ENCODE measurements at places on chromosomes 16 and 17.

- DNase-seq: no peak
Observed at GRCh38 chr16:80151722-80152111, 389.1 kb upstream of the DYNLRB2 start.

DNA sequence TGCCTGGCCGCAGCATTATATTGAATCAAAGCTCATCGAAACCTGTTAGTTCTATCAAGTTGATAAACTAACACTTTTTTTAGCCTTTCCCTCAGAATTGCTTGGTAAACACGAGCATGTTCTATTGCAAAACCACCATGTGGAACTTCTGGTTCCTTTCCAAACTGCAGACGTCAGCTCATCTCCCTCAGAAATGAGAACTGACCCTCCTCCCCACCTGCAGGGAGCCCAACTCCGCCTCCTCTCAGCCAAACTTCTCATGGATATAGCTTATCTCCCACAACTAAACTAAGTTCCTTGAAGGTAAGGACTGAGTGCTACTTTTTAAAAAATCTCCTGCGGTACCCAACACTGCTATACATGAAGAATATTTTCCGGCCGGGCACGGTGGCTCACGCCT is 6.7 kb downstream of the SHMT1 start:
- peak; percentile 20 for DNase-seq

GRCh38 chr17:21214777-21215541 is 998 bp upstream of the TMEM11 start:
- peak; percentile 52 for DNase-seq

- peak; percentile 52 for DNase-seq
Observed at GRCh38 chr16:54027558-54027957, 259.0 kb downstream of the IRX3 start.

- DNase-seq: no peak
Observed at GRCh38 chr16:56349086-56349415, 76.3 kb downstream of the AMFR start.

GRCh38 chr17:42283241-42284023 is 4.9 kb upstream of the STAT5A start:
- no peak for DNase-seq

GRCh38 chr17:67469208-67469980 is 92.3 kb downstream of the PITPNC1 start:
- peak; percentile 66 for DNase-seq

GRCh38 chr16:61792194-61792909 is 243.9 kb downstream of the CDH8 start:
- peak; percentile 92 for DNase-seq

GRCh38 chr17:9771465-9771864 is 19.9 kb downstream of the DHRS7C start:
- no peak for DNase-seq

GRCh38 chr17:83081684-83082201 is 2.3 kb downstream of the METRNL start:
- DNase-seq: no peak

- DNase-seq: peak; percentile 90
Observed at GRCh38 chr17:7308625-7309433, 1.4 kb downstream of the EIF5A start.

DNA sequence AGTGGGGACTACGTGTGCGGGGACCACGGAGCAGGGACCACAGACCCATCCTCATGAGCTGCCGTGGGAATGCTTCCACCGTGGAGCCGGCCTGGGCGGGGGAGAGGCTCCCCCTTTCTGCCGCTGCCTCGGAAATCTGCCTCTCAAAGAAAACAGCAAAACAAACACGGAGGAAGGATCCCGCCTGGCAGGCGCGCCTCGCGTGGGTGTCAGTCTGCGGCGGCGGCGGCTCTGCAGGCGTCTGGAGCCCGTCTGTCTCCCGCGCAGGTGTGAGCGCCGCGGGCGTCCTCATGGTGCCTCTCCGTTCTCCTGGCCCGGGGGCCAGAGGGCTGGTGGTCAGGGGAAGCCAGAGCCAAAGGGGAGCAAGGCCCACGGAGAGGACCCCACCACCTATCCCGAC is 27.5 kb downstream of the GSE1 start:
- no peak for DNase-seq

DNA sequence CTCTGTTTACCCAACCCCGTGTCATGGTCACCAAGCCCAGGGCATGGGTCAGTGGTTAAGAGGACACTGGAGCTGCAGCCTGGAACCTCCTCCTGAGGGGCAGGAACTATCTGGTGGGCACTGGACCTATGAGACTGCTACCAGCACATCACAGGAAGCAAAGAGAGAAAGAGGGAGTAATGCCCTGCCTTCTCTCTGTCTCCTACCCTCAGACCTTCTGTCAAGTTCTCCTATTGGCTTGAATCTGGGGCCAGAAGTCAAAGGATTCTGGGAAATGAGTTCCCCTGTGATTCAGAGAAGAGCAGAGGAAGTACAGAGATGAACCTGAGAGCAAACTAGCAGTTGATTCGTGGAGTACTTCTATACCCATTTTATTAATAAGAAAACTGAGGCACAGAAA is 123.0 kb upstream of the GNAO1 start:
- no peak for DNase-seq

DNA sequence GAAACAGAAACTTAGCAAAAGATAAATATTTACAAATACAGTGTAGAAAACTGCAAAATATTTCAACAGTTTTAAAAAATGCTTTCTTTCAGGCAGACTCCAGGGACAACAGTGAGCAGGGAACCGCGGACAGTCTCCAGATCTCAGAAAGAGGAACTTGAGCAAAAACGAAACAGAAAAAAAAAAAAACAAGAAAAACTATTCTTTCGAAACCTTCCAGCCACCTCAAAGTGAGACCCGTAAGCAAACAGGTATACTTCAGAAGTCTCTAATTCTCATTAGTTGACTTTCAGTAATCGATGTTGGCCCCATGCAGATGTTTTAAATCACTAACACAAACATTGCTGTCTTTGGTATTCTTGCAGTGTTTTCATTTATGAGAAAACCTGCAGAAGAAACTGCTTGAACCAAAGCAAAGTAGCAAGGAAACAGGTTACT is 15.7 kb upstream of the CCL1 start:
- DNase-seq: no peak

DNA sequence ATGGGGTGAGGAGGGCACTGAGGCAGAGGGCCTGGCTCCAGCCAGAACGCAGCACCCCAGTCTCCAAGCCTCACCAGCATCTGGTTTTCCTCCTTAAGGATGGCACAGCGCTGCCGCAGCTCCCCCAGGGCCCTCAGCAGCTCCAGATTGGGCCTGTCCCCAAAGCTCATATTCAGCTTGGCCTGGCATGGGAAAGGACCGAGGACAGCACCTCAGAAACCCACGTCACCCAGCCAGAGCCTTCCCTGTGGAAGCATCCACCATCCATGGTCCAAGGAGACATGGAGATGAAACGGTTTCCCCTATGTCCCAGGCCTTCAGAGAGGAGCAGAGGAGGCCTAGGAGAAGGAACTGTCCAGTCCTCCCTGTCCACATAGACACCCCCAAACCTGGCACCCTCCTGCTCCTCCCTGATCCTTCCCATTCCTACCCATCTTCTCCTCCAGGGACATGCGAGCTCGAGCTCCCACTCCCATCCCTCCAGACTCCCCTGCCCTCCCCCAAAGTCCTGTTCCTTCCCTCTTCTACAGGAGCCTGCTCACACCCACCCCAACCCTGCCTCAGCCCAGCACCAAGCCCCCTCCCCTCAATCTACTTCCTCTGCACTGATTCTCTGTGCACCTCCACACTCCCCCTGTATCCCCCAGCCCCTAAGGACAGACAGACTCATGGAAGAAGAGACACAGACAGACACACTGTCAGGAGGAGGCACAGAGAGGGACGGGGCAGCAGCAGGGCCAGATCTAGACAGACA is 1.8 kb downstream of the TSPOAP1 start:
- no peak for DNase-seq

DNA sequence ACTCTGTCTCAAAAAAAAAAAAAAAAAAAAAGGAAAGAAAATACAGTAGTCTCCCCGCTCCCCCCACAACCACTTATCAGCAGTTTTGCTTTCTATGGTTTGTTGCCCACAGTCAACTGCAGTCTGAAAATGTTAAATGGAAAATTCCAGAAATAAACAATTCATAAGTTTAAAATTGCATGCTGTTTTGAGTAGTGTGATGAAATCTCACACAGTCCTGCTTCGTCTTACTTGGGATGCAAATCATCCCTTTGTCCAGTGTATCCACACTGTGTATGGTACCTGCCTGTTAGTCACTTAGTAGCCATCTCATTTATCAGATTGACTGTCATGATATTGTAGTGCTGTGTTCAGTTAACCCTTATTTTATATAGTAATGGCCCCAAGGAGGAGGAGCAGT is 41.5 kb downstream of the NF1 start:
- no peak for DNase-seq

DNA sequence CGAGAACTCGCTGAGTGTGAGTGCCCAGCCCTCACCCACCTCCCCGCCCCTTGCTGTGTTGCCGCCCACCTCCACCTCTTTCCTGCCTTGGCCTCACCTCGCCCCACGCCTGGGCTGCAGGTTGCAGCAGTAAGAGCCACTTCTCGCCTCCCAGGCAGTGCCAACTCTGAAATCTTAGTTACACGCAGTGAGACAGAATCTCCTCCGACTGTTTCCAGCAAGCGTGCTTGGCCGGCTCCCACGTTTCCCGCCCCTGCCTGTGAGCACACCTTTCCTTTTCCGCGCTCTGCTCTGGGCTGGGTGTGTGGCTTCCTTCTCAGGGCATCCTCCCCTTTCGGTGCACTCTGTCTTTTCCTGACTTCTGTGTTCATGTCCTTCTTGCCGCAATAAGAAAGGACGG is 5.7 kb downstream of the ENGASE start:
- no peak for DNase-seq

DNA sequence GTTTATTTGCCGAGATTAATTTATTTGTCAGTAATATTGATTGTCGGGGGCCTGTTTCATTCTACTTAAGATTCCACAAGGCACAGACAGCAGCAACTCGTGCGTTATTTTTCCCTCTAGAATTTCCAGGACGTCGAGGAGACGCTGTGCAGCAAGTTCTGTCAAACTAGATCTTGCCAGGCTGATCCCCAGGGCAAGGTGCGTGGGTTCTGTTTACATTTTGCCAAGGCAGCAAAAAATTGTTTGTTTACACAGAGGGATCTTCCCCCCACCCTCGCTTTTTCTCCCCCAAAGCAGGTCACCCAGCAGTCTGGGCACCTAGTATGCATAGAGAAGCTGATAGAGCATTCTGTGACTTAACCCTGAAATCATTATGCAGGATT is 111.4 kb downstream of the IRX3 start:
- no peak for DNase-seq

DNA sequence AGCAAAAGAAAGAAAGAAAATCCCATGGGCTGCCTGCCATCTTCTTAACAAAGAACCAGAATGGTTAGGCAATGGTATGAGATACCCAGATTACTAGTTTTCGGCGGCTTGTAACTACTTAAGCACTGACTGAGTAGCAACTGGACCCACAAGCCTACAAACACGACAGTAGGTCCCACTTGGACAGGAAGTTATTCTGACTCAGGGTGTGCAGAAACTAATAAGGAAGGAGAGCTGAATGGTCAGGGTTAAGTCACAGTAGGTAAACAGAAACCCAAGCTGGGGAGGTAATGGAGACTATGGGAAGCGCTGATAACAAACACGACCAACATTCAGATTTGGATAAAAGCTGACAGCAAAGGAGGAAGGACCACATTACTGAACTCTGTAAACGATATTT is 10.4 kb upstream of the HLF start:
- DNase-seq: no peak

- DNase-seq: no peak
Observed at GRCh38 chr16:87058728-87059250, 258.4 kb downstream of the C16orf95 start.

GRCh38 chr16:50706250-50706649 is 12.8 kb downstream of the NOD2 start:
- DNase-seq: no peak

DNA sequence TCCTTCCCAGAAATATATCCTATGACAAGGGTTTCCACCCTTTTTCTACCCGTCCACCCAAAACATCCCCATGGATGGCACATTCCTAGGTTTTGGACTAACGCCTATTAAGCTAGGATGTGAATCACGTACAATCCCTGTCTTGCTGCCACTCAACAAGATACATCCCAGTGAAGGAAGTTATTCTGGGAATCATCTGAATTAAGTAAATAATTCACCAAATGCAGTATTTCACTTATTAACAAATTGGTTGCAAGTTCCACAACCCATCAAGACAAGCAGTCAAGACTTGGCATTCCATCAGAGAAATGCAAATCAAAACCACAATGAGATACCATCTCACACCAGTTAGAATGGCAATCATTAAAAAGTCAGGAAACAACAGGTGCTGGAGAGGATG is 32.1 kb downstream of the ASPA start:
- no peak for DNase-seq

DNA sequence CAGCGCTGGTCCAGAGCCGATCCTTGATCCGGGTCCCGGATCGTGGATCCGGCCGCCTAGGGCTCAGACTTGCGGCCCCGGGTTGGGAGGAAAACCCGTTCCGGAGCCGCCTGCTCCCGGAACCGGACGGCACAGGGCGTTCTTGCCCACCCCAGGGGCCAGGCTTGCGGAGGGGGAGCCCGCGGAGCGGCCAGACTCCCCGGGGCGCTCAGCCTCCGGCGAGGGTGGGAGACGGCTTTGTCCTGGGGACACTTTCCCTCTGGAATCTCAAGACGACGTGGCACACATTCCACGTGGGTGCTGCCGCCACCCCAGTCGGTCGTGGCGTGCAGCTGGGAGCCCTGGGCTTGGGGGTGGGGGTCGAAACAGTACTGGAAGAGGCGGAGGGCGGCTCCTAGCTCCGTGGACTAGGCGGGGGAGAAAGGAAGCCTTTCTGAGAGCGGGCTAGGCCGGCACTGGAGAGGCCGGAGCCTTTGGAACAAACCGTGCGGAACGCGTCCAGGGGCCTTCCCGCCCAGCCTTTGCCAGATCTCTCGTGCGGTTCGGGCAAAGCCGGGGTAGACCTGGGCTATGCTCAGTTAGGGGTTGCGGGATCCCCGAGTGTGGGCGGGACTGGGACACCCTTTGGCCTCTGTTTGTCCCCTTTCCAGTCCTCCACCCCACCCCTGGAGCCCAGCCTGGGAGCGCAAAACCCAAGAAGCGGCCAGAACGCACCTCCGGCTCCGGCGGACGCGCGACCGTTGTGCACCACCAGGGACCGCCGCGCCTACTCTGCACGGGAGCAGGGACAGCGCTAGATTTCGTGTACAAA is 26.5 kb downstream of the SREBF1 start:
- DNase-seq: peak; percentile 86

GRCh38 chr16:7532534-7532933 is 199.9 kb downstream of the RBFOX1 start:
- DNase-seq: no peak

- DNase-seq: no peak
Observed at GRCh38 chr16:24514096-24514495, 25.3 kb upstream of the RBBP6 start.

DNA sequence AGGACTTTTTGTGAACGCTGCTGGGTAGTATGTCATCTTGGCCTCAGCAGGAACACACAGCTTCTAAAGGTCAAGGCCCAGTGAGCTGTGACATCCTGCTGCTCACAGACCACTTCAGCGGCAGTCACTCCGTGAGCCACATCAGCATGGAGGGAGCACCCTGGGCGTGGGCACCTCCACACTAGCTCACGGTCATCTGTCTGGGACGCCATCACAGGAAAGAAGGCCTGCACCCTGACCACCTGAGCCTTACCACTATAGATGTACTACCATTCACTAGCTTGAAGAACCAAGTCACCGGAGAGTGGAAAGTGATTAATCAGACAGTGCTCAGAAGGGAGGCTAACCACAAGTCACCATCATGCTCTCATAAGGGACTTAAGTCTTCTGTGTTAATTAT is 3.3 kb downstream of the AXIN1 start:
- no peak for DNase-seq

GRCh38 chr16:83676086-83676485 is 131.7 kb upstream of the HSBP1 start:
- DNase-seq: no peak

Measured in astrocyte of the hippocampus (primary cell).